Kidney glomerular epithelial cell (primary cell): ENCODE measurements at places on chromosomes 3 and 15.

- DNase-seq: no peak
These were observed 23.0 kb downstream of the UBP1 start for GRCh38 chr3:33417066-33417673.

GRCh38 chr3:53821631-53822121 lies 24.5 kb downstream of the CHDH start:
- no peak for DNase-seq

DNA sequence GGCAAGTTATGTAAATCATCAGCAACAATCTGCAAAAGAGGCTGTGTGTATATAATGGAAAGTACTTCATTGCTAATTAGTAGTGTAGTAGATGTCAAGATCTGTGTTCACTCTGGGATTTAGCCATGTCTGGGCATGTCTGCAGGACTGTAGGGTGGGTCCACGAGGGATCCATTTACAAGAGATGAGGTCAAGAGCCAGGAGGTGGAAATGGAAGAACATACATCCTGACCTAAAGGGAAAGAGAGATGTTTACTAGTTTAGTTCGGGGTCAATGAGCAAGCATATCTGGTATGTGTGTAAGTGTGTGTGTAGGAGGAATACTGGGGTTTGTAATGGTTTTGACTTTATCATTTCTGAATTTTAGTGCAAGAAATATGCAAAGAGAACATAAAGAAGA lies 171.5 kb upstream of the NANOGP8 start:
- DNase-seq: no peak

- peak; percentile 43 for DNase-seq
These were observed 175.2 kb downstream of the ALDH1A2 start for GRCh38 chr15:57890351-57890750.
